ENCODE measurements at places on chromosomes 5 and 9.

DNA sequence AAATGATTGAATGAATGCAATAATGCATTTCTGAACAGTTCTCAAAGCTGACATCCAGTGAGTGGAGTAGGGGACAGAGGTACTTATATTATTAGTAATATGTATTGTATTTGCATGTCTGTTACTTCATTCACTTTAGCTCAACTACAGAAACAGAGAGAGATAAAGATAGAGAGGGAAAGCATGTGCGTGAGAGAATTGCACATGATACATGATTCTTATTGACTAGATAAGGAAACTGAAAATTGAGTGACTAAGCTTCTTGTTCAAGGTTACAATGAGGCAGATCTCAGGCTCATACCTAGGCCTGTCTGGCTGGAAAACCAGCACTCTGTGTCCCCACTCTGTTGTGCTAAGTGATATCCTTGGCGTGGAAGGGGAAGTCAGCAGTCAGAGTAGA lies 337.7 kb upstream of the KLF4 start:
- DNase-seq: no peak

DNA sequence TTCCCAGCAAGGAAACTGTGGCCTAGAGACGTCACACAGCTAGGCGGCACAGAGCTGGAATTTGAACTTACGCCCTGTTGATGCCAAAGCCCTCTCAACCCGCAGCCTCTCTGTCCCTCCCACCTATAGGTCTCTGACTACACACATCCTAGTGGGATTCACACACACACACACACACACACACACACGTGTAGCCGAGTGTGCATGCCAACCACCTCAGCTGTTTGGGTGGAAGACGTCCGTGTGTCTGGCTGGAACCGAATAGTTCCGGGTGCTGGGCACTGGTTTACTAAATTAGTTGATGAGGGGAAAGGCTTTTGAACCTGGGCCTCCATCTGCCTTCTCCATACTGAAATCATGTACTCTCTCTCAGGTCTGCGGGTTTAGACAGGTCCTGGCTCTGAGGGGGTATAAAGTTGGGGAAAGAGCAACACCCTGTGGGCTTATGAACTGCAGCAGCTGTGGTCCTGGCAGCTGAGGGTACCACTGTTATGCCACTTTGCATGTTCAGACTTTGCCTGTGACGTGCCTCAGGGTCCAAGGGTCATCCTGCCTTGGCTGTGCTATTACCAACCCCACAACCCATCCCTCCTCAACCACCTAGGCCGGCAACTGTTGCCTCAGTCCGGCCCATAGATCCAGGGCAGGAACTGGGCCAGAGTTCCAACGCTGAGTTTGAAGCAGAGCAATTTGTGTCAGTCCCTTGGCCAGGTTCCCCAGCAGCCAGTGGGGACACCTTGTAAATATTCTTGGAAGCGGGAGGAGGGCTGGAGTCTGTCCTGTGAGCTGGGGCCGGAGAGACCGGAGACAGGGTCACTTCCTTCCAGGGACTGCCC lies 50.5 kb downstream of the PSD2 start:
- DNase-seq: no peak

DNA sequence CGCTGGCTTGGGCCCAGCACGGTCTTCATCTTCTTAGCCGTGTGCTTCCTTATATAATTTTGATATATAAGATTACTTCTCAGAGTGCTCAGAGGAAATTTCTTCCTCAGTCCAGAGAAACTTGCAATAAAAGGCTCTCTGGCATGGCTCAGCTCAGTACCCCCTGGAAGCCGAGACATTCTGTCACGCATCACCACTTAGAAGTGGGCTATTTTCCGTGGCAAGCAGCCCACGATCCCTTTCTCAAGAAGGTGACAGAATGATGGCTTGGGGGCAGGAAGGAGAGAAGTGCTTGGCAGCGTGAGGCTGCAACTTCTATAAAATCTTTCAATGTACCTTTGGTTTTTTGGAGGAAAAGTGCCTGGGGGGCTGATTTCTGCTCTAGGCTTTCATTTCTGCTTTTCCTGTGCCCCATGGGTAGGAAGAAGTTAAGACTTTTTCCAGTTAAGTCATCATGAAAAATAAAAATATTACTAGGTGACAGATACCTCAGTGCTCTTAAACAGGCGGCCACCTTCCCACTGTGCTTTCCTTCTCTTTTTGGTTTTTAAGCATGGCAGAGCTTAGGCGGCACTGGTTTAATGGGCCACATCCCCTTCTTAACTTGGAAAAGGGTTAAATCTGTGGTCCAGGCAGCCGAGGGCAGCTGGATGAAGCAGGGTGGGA lies 104.6 kb downstream of the MVB12B start:
- DNase-seq: no peak

GRCh38 chr9:124248066-124248465 lies 9.7 kb upstream of the NEK6 start:
- no peak for DNase-seq

DNA sequence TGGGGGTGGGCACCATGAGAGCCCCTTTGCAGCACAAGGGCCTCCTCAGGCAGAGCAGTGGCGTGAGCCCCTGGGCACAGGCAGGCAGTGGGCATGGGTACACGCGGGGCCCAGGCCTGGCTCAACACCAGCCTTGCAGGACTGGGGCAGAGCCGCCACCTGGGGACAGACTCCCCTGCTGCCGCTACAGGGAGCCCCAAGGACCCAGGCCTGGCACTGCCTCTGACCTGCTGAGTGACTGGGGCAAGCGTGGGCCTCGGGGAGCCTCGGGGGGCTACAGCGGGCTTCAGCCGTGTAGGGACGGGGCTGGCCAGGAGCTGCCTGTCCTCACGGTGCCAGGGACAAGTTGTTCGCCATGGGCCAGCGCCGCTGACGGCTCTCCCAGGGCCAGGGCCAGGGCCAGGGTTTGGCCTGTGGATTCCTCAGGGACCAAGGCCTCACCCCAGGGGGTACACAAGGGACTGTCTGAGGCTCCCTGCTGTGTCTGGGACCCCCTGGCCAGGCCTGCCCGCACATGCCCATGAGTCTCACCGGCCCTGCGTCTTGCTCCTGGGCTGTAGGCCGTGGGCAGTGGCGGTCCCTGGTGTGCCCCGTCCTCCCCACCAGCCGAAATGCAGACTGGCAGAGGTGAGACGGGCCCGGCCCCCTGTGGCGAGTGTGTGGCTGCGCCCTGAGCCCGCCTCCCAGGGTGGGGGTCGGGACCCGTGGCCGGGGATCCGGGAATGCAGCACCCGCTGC lies 42.5 kb downstream of the KCNT1 start:
- DNase-seq: no peak

Measured in stimulated activated CD8-positive, alpha-beta memory T cell treated with anti-CD3 and anti-CD28 coated beads, Interleukin-15, amount 100 ng/mL, for 48 hours (primary cell).